M059J (cell line): ENCODE measurements at places on chromosomes 16 and 17.

DNA sequence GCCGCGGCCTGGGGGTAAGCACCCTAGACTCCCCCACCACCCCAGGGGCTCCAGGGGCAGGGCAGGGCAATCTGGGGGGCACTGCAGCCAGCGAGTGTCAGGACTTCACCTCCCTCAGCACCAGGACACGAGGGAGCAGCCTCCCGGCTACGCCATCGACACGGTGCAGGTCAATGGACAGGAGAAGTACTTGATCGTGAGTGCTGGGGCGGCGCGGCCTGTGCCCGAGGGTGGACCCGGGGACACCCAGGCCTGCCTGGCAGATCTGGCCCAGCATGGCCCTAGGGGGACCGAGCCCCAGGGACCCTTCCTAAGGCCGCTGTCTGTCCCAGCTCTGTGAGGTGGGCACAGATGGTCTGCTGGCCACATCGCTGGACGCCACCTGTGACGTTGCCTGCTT is 3.1 kb upstream of the RHBDL1 start:
- no peak for DNase-seq

GRCh38 chr17:78716814-78717393 is 65.2 kb downstream of the CYTH1 start:
- peak; percentile 55 for DNase-seq

- DNase-seq, result no peak
Observed at GRCh38 chr17:78163881-78164747, 4.3 kb upstream of the SYNGR2 start.

DNA sequence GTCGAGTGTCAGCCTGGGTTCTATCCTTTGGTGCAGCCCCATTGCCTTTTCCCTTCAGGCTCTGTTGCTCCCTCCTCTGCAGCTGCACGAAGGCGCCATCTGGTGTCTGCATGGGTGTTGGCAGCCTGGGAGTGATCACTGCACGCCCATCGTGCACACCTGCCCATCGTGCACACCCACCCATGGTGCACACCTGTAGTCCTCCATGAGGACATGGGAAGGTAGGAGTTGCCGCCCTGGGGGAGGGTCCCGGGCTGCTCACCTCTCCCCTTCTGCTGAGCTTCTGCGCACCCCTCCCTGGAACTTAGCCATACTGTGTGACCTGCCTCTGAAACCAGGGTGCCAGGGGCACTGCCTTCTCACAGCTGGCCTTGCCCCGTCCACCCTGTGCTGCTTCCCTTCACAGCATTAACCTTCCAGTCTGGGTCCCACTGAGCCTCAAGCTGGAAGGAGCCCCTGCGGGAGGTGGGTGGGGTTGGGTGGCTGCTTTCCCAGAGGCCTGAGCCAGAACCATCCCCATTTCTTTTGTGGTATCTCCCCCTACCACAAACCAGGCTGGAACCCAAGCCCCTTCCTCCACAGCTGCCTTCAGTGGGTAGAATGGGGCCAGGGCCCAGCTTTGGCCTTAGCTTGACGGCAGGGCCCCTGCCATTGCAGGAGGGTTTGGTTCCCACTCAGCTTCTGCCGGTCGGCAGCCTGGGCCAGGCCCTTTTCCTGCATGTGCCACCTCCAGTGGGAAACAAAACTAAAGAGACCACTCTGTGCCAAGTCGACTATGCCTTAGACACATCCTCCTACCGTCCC is 2.9 kb downstream of the CTRL start:
- peak; percentile 64 for DNase-seq

DNA sequence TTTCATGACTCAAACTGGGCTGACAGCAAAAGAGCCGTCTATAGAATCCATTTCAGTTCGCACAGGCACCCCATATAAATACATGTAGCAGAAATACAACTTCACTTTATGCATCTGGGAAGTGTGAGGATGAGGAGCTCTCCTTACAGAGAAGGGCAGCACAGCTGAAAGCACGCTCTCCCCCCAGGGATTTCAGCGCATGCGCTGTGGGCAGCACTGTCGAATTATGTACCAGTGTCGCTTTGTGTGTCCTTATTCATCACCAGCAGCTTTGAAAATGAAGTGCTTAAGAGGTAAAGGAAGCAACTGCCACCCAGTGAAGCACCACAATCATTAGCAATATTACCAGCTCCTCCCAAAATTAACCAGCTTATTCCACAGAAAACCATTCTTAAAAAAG is 39.9 kb downstream of the CEP95 start:
- DNase-seq, result no peak

GRCh38 chr16:21117567-21117966 is 33.1 kb downstream of the DNAH3 start:
- no peak for DNase-seq

GRCh38 chr16:17101646-17102045 is 369.1 kb downstream of the XYLT1 start:
- peak; percentile 21 for DNase-seq

- peak; percentile 24 for DNase-seq
Observed at GRCh38 chr17:4913994-4914393, 11.1 kb upstream of the CHRNE start.

- peak; percentile 72 for DNase-seq
Observed at GRCh38 chr17:35866341-35866950, 2.2 kb downstream of the HEATR9 start.

- DNase-seq, result no peak
Observed at GRCh38 chr17:59161477-59161876, 5.9 kb downstream of the PRR11 start.

- DNase-seq, result peak; percentile 50
Observed at GRCh38 chr16:20393801-20394577, 10.5 kb downstream of the PDILT start.

GRCh38 chr17:78151514-78152008 is 5.4 kb downstream of the C17orf99 start:
- no peak for DNase-seq

DNA sequence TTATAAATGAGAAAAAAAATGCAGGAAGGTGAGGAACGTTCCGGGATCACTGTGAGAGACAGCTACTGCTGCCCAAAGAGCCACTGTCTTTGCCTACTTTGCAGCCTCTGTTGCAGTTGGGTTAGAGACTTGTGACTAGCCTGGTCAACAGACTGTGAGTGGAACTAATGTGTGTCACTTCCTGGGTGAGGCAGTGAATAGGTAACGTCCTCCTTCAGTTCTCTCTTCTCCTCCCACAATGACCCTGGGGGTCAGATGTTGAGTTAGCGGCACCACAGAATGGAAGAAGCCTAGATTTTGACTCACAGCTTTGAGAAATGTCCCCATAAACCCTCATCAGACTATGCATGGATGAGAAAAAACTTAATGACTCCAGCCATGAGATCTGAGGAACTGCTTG is 5.2 kb downstream of the C16orf46 start:
- DNase-seq, result peak; percentile 67

GRCh38 chr16:8962393-8963009 is 1.2 kb downstream of the USP7 start:
- DNase-seq, result peak; percentile 16

GRCh38 chr17:42422412-42422957 is 571 bp downstream of the CAVIN1 start:
- DNase-seq, result peak; percentile 58

DNA sequence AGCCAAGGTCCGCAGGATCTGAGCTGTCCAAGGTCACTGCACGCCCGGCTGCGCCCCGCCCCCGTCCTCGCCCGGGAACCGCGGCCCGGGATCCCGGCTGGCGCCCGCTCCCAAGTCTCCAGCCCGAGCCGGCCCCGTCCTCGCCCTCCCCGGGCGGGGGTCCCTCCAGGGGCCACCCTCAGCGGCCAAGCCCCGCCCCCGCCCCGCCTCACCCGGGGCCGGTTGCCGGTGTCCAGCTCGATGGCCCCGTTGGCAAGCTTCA is 216 bp downstream of the VPS9D1 start:
- peak; percentile 27 for DNase-seq

DNA sequence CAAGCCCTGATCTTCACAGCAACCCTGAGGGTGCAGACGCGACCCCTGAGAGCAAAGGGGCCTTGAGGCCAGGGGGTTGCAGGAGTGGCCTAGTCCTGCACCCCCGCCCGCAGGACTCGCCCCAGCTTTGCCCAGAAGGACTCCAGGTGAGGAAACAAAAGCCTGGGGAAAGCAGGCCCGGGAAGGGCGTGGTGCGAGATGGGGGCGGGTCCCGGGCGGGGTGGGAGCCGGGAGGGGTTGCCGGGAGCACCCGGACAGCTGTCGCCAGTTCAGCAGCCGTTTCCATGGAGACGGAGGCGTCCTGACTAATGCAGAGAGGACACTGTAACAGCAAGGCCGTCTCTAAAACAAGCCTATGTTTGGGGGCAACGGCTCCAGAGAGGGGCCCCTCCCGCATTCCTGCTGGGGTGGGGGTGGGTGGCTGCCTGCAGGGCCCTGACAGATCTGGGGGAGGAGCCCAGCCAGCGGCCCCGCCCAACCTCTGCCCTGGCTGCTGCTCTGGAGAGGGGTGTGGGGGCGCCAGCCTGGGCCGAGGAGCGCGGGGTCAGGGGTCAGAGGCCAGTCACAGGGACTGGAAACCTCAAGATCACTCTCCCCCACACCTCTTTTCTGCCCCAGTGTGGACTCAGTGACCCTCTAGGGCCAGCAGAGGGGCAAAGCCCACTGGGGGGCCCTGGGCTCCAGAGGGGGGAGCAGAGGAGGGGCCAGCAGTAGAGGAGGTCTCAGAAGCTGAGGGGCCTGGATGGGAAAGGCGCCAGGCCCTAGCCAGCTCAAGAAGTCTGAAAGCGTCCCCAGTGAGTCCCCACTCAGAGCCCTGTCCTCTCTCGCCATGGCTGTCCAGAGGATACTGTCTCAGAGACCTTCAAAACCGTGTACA is 3.1 kb upstream of the TPPP3 start:
- DNase-seq, result peak; percentile 77

DNA sequence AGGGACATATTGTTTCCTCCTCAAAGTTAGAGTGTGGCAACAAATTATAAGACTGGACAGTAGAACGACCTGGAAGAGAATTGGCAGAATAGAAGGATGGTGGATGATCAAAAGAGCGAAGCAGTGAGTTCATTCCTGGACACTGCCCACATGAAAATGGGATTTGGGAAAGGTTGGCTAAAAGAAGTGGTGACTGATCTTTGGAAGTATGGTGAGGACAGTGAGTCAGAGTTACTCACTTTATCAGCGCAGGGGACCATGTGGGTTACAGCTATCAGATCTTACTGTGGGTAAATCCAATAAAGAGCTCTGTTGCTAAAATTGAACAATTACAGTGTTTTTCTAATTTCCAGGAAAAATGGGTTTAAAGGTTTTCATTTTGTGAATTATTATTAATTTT is 2.7 kb upstream of the TANC2 start:
- DNase-seq, result peak; percentile 89
